ENCODE measurements at places on chromosomes 1 and 21. TPM values are rescaled to one million over a fixed set of nuclear protein-coding genes. Genes with fewer than 3 reads are reported as not detected.

The ANKRD13C gene
- total RNA-seq = 12.7 TPM

The PLA2G2F gene
- total RNA-seq = 4.2 TPM

DNA sequence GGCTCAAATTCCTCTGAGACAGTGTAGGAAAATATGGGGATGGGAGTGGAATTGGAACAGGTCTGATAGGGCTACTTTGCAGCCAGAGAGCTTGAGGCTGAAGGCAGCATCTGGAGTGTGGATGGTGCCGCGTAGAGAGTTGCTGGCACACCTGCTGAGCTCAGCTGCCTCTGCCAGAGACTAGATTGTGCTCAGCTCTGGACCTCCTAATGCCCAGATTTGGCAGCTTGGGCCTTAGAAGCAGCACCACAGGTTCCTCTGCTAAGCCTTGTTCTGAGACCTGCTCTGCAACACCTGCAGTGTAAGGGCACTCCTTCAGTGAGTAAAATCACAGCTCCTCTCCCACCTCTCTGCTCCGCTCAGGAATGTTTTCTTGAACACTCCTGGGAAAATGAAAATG, 23.3 kb downstream of the ACOT11 start:
- DNase-seq = no peak

GRCh38 chr1:89890085-89890752, 69.4 kb downstream of the LRRC8D start:
- DNase-seq = no peak

DNA sequence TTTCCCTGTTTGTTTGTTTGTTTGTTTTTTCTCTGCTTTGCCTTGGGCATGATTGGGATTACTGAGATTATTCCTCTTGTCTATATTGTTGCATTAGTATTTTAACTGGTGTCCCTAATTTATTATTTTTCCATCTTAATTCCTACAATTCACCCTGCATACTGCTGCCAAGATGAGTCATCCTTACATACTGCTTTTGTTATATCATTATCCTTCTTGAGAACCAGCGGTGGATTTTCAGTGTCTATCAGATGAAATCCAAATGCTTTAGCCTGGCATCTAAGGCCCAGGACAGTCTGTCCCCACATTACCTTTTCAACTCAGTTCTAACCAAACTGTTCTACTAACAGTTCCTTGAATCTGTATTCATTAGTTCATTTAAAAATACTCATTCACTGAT, 101.7 kb downstream of the OLFML2B start:
- no peak for DNase-seq

The B3GALT2 gene
- total RNA-seq = not detected

The LCE1A gene
- total RNA-seq = not detected

GRCh38 chr1:43225168-43225567, 44.6 kb upstream of the TMEM125 start:
- DNase-seq = no peak

- DNase-seq = no peak
Observed at GRCh38 chr1:245235156-245235555, 80.4 kb downstream of the KIF26B start.

DNA sequence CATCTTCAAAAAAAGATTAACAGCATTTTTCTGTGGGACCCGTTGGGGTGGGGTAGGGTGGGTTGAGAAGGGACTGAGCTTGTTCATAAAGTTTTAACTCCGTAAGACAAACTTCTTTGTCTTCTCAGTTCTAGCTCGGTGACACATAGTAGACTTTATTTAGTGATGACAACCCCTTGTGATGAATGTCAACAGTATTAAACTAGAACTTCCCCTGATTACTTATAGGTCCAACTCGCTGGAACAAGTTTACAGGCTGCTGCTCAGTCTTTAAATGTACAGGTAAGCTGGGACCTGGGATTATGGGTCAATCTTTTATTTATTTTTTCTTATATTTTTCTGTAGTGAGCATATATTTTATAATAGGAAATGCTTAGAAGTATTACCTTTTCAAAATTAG, 148.4 kb downstream of the CD247 start:
- no peak for DNase-seq

DNA sequence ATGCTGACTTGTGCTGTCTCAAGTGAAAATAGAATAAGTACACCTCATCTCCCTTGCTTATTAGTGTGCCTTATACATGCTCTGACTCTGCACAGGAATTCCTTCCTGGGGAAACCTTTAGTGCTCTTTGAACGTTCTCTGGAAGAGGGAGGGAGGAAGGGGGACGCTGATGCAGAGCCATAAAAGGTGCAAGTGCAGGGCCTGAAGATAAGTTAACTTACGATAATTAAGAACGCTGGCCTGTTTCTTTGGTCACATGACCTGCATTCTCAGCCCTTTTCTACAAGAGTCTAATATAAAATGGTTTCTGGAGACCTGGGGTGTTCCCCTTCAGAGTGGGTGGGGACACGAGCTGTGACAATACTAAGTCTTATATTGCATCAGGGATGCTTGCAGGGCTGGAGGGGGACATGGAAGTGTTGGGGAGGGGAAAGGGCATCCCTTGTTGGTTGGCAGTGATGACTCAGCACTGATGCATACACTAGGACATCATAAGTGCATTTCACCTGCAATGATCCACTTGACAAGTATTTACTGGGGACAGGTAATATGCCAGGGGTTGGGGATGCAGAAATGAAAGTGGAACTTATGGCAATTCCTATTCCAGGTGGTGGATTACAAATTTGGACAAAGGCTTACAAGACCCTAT, 26.3 kb upstream of the KIAA0040 start:
- DNase-seq = no peak

The RHBDL2 gene
- total RNA-seq = not detected

GRCh38 chr1:167711797-167712196, 10.0 kb upstream of the MPZL1 start:
- DNase-seq = no peak

- no peak for DNase-seq
Observed at GRCh38 chr1:33454646-33455282, 17.7 kb upstream of the ZSCAN20 start.

The OR2T35 gene
- total RNA-seq = not detected

The SFN gene
- 213 TPM for total RNA-seq

DNA sequence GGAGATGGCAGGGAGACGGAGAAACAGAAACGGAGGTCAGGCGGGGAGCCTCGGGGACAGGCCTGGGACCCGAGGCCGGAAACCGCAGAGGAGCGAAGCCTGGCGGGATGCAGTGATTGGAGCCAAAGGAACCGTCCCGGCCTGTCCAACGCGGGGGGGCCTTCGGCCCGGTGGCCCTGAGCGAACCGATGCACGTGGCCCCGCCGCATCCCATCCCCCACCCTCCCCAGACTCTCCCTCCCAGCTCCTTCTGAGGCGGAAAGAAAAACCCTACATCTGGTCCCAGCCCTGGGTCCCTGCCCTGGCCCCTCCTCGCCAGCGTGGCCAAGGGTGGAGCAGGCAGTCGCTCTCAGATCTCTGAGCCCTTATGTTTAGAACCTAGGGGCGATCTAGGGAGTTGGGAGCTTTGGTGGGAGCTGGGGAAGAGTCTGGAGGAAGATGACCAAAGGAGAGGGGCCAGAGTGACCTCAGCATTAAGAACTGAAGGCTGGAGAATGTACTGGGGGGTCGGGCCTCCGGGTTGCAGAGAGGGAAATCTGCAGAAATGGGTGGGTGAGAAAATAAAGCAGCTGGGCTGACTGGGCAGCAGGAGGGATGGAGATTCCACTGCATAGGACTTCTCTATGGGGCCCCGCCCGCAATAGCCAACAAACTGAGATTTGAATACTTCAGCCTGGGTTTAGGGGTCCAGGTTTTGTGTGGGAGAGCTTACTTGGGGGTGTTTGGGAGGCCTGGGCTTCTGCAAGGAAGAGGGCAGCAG, 1.5 kb upstream of the CRABP2 start:
- DNase-seq = no peak

- DNase-seq = no peak
Observed at GRCh38 chr1:213623064-213623581, 364.6 kb upstream of the PROX1 start.

- DNase-seq = no peak
Observed at GRCh38 chr1:204894606-204895005, 23.9 kb downstream of the NFASC start.

DNA sequence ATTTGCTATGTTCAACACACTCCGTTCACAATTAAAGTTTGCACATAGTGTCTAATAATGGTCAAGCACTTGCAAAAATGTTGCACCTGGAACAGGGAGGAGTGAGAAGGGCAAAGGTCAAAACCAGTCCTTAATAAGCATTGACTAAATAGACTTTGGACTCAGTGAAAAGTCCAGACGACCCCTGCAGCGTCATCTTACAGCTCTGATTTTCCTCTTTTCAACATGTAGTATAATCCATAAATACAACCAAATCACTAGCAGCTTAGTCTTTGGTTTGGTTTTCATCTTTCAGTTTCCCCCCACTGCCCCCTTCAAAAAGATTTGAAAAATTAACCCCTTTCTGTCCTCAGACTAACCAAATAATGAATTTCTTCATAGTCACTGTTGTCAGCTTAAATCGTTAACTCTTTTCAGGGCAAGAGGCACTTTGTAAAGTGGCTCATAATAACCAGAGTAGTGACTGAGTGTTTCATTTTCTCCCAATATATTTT, 290.3 kb downstream of the PTPRC start:
- DNase-seq = no peak

DNA sequence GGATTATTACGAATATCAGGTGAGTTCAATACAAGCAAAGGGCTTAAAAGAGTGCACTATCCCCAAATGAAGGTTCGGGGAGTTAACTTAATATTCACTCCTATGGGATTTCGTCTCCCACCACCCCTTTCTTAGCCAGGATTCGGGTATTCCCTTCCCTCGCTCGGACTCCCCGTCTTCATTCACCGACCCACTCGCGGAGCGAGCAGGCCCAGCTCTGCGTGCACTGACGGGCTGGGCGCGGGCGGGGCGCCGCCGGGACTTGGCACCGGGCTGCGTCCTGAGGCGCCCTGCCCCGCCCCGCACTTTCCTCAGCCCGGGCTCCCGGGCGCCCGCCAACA, 7.7 kb upstream of the MPZL1 start:
- no peak for DNase-seq

The ITSN1 gene
- 24.5 TPM for total RNA-seq

The FCER1A gene
- not detected for total RNA-seq

The KRTAP13-2 gene
- total RNA-seq = not detected

DNA sequence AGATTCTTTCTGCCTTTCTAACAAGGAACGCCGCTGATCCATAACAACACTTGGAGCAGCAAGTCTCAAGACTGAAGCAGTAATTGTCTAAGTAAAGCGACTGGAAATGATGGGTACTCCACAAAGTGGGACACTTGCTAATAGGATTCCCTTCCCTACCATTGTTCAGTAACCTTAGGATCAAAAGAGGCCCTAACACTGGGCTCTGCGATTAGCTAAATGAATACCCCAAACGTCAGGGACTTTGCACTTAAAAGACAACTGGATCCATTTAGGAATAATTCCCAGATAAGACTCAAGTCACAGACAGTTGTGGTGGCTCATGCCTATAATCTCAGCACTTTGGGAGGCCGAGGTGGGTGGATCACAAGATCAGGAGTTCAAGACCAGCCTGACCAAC, 221.9 kb upstream of the FGGY start:
- no peak for DNase-seq

GRCh38 chr1:54843449-54843848, 42.3 kb upstream of the TTC22 start:
- DNase-seq = no peak

- DNase-seq = no peak
Observed at GRCh38 chr1:204469304-204469703, 25.3 kb downstream of the PIK3C2B start.

The ZNF683 gene
- not detected for total RNA-seq

GRCh38 chr1:151384584-151384983, 12.1 kb upstream of the SELENBP1 start:
- DNase-seq = no peak

The SYTL1 gene
- 27.6 TPM for total RNA-seq

GRCh38 chr1:112717263-112717873, 2.2 kb upstream of the PPM1J start:
- DNase-seq = no peak

The CCDC181 gene
- total RNA-seq = 2.0 TPM

- DNase-seq = no peak
Observed at GRCh38 chr1:59288046-59288445, 8.8 kb upstream of the FGGY start.

The C1orf185 gene
- total RNA-seq = not detected

The F3 gene
- 246 TPM for total RNA-seq

The CFAP74 gene
- not detected for total RNA-seq

- no peak for DNase-seq
Observed at GRCh38 chr1:115233598-115233997, 104.5 kb downstream of the NGF start.

DNA sequence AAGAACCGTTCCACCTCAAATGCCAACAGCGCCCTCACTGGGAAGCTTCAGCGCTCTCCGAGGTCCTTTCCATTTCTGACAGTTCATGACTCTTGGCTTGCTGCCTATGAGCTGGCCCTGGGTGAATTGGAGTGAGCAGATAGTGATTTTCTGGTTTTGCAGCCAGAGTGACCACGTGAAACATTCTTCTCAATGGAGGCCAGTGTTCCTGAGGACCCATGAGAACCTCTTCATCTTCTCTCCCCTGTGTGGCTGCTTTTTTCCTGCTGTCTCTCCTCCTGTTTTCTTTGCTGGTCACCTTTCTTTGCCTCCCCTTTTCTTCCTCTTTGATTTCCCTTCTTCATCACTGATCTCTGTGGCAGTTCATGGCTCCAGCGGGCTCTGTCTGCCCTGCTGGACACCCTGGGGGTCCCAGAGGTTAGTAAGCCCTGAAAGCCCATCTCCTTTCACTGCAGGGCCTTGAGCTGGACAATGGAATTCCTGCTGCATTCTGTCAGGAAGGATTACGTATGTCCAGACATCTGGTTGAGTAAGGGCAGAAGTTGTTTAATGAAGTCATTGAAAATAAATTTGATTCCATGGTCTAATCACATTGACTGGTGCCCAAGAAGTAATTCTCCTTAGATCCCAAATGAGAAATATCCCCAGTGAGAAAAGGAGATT, 29.9 kb downstream of the VASH2 start:
- no peak for DNase-seq

The KRTAP12-2 gene
- not detected for total RNA-seq

- peak; percentile 91 for DNase-seq
Observed at GRCh38 chr1:218377143-218377660, 32.1 kb downstream of the TGFB2 start.
